NCI-H2029 treated with DMSO at 0.1 percent for 48 hours (cell line): ENCODE measurements at places on chromosomes 16 and 17.

DNA sequence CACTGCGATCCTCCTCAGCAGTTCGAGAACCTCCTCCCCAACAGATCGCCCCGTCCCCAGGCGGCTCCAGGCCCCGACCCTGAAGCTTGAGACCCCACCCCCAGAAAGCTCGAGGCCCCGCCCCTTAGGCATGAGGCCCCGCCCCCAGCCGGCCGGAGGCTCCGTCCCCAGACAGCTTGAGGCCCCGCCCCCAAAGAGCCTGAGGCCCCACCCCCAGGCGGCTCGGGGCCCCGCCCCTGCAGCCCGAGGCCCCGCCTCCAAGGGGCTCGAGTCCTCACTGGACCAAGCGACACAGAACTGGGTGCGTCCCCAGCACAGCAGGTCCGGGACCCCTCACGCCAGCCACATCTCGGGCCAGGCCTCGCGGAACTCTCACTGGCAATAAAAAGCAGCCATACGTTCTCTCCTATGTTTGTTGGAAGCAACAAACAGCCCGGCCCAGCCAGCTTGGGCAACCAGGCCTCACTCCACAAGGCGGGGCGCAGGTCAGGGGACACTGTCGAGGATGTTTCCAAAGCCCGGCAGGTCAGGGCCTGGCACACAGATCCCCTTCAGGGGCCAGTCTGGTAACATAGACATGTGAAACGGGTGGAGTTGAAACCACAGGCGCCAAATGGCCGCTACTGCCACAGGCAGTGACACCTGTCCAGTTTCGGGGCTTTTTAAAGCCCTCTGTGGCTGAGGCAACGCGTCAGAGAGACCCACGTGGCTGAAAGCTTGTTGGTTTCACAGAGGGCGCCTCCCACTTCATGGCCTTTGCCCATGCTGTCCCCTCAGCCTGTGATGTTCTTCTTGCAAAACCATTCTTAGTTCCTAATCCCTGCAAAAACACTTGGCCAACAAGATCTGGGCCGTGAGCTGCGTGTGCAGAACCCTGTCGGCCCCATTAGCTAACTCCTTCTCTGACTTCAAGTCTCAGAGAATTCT, 224.2 kb downstream of the PARN start:
- DNase-seq, result no peak

DNA sequence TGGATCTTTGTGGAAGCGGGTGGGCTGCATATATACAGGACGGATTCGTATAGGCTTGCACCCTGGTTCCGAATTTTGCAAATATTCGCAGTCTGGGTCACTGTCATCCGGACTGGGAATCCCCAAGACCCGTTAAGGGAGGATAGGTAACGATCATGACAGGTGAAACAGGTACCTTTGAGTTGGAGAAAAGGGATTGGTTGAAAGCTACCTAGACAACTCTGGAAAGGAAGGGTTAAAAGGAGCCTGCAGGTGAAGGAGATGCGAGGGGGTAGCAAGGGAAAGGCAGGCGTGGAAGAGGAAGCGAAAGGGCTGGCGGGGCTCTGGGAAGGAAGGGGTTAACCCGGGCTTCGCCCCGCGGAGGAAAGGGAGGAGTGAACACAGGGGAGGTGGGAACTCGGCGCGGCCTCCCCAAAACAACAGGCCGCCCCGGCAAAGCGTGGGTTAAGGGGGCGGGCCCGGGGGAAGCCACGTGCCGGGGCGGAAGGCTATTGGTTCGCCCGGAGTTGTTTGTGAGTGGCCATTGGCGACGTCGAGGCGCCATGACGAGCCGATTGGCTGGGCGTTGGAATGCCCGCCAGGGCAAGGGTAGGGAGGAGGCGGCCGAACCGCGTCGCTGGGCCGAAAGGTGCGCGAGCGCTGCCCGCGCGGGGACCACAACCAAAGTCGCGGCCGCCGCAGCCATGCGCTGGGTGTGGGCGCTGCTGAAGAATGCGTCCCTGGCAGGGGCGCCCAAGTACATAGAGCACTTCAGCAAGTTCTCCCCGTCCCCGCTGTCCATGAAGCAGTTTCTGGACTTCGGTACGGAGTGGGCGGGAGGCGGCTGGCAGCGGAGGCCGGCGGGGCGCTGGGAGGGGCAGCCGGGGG, at the start of gene PDK2:
Gene PDK2 (plus strand): TSS at position 599 of the 867 bp plus-strand sequence. CDS start 85 bp downstream, at position 684.
- DNase-seq, result peak; percentile 74

DNA sequence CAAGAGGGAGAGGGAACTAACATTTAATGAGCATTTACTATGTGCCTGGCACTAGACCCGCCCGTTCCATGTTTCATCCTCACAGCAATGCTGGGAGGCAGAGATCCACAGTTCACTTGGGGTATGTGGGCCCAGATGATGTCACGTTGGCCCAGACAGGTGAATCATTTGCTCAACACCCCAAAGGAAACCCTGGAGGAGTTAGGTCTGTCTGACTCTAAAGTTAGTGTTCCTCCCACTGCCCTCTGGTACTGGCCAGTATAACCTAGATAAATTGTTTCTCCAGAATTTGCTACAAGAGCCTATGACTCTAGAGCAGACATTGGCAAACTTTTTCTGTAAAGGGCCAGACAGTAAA, 164.6 kb downstream of the VPS53 start:
- DNase-seq, result no peak

- DNase-seq, result no peak
These were observed at the start of gene ABHD15 for GRCh38 chr17:29566473-29567303. Gene ABHD15 (minus strand): TSS chr17:29567037. CDS start chr17:29566966, 71 bp downstream.

GRCh38 chr16:7211781-7212180, 120.9 kb upstream of the RBFOX1 start:
- no peak for DNase-seq

DNA sequence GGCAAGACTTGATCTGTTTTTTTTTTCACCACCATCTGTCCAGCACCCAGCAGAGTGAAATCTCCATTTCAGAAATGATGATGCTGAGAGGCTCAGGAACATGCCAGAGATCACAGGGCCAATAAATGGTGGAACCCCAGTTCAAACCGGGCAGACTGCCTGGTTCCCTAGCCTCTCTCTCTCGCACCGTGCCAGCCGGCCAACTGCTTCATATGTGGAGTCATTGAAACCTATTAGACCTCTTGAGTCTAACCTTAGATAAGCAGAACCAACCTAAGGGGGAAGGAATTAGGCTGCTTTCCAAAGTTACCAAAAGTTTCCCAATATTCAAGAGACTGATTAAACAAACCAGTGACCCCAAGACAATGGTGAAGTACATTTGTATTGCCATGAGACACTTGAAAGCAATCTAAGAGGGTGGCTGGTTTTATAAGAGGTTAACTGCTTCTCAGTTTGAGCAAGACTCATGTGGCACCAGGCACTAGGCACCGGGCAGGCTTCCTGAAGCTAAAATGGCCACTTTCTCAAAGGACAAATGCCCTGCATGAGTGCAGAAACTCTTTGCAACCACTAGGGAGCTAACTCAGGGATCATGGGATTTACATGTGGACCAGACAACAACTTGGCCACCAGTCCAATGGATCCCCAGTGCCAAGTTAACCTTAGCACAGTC, 18.4 kb downstream of the TOX3 start:
- no peak for DNase-seq

- DNase-seq, result no peak
These were observed 84.9 kb upstream of the CDC42EP4 start for GRCh38 chr17:73396431-73397277.

GRCh38 chr16:22055881-22056280, 36.5 kb upstream of the VWA3A start:
- no peak for DNase-seq

GRCh38 chr16:84007965-84008364, 34.6 kb downstream of the SLC38A8 start:
- no peak for DNase-seq

DNA sequence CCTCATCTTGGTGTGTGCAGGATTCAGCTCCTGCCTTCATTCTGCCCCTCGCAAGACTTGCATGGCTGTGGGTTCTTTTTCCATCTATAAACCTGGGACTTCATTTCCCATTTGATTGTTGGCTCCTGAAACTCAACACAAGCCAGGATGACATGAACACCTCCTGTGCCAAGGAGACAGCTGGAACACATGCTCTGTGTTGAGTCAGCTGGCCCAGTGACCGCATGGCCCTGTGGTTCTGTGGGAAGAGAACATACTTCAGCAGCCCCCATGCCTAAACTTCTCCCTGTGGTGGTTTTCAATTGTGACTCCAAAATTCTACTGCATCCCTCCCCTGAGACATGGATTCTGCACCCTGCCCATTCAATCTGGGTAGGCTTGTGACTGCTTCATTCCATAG, 57.9 kb upstream of the FOXF1 start:
- no peak for DNase-seq

- no peak for DNase-seq
These were observed 10.1 kb upstream of the PHF12 start for GRCh38 chr17:28961391-28961790.

- DNase-seq, result no peak
These were observed 458 bp downstream of the ZNF200 start for GRCh38 chr16:3234543-3234856.

GRCh38 chr16:1031666-1032065, 40.9 kb upstream of the SSTR5 start:
- DNase-seq, result no peak

DNA sequence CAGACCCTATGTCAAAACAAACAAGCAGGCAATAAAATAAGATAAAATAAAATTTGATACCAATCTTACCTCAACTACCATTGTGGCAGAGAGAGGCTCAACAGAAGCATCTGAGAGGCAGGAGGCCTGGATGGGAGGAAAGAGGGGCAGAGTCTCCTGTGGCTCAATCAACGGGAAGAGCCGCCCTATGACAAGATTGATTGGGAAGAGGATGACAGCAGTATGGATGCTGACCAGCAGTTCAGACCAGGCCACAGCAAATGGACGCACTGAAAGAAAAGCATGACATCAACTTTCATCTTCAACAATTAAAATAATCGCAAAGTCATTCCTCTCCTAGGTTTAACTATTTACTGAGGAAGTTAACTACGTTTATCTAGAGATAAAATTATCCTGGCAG, 47.4 kb downstream of the PKD1L3 start:
- no peak for DNase-seq

- DNase-seq, result no peak
These were observed 301.6 kb upstream of the C16orf82 start for GRCh38 chr16:26765087-26765486.

GRCh38 chr16:4486126-4486893, 10.1 kb downstream of the HMOX2 start:
- no peak for DNase-seq

DNA sequence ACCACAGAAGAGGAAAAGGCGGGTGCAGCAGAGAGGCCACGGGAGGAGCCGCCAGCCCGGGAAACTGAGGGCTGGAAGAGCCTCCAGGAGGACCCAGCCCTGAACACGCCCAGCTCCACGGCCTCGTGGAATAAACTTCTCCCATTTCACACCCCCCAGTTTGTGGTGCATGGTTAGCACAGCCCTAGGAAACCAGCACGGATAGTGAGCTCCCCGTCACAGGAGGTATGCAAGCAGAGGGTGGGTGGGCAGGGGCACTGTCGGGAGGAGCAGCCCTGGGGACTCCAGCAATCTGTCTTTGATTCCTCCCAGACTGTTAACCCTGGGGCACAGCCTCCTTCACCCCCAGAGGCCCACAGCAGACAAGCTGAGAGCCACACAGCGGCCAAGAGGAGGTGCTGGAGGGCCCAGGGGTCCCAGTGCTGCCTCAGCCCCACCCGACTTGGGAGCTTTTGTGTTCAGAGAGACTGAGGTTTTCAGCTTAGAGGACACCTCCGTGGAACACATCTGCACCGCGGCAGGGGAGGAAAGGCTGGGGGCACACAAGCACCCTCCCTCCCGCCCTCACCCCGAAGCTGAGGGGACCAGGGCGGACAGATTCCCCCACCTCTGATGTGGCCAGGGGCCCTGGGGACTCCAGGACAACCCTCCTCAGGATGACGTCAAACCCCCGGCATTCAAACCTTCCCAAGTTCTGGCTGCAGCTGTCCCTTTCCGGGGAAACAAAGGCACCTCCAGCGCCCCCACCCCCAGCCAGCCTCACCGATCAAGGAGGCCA, 1.7 kb upstream of the IL17C start:
- no peak for DNase-seq

DNA sequence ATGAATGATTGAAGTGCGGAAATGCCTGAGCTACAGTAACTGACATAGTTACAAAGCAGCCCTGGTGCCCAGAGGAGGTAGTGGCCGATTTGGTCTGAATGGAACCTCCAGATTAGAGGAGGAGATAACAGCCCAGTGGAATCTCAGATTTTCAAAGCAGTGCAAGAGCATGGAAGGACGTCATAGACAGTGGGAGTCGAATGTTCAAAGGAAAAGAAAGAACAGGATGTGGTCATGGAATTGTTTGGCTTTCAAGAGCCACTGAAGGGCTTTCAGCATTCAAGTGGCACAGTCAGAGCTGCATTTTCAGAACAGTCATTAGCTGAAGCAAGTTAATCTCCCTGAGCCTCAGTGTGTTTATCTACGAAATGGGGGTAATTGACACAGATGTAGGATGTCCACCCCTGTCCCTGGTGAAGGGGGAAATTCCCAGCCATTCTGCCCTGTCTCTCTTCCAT, 104.6 kb upstream of the CACNG3 start:
- DNase-seq, result peak; percentile 95

DNA sequence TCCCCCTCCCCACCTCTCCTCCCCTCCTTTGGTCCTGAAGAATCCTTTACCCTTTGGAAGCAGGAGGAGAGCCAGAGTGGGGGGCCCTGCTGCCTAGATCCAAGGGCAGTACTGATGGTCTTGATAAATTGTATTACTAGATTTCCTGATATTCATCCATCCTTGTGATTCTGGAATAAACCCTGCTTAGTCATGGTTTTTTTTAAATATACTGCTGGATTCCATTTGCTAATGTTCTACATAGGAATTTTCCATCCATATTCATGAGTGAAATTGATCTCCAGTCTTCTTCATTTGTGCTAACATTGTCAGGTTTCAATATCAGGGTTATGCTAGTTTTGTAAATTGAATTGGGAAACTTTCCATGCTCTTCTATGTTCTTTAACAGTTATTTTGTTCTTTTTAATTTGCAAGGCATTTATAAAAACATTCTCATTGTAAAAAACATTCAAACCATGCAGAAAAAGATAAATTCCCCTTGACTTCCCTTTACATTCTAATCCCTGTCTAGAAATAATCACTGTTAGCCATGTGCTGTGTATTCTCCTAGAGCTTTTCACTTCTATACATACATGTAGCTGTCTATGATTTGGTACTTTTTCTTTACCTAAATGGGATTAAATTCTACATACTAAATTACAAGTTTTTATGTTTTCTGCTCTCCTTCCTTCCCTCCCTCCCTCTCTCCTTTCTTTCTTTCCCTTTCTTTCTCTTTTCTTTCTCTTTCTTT, 56.7 kb downstream of the CCDC42 start:
- DNase-seq, result no peak

- no peak for DNase-seq
These were observed 562.8 kb upstream of the GOT2 start for GRCh38 chr16:59296888-59297287.

GRCh38 chr16:84768061-84768807, 51.6 kb upstream of the CRISPLD2 start:
- DNase-seq, result no peak

DNA sequence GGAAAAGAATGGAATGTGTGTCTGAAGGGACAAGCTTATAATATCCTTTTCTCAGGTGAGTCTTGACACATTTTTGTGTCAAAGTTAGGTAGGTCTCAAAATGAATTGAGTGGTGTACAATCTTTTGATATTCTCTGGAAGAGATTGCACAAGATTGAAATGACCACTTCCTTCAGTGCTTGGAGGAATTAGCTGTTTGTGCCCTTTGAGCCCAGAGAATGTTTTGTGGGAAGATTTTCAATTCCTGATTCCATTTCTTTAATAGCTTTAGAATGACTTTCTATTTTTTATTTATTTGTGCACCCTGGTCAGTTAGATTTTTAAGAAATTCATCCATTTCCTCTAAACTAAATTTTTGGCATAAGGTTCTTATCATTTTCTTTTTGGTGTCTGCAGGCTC, 1.6 kb upstream of the CCL13 start:
- no peak for DNase-seq

GRCh38 chr16:7158481-7158880, 174.2 kb upstream of the RBFOX1 start:
- no peak for DNase-seq

GRCh38 chr17:68457168-68457538, at the start of gene WIPI1:
Gene WIPI1 (minus strand): TSS chr17:68457496. CDS start chr17:68457421, 75 bp downstream.
- no peak for DNase-seq
